ENCODE measurements at places on chromosomes 16 and 17. TPM values are rescaled to one million over a fixed set of nuclear protein-coding genes. Genes with fewer than 3 reads are reported as not detected.
A peak's percentile ranks its signal among the peaks of the same experiment; 100 is the strongest.

- H3K4me3 ChIP-seq: no peak overlapping the region
- H3K36me3 ChIP-seq: peaks cover 37% of the 10 kb centered on the region
- DNase-seq: no peak
- peak overlapping the region; percentile 73 for H3K27ac ChIP-seq
These were observed 33.5 kb downstream of the BANP start for GRCh38 chr16:87984632-87985267.

GRCh38 chr16:88956546-88957432 is 20.2 kb downstream of the CBFA2T3 start:
- peak; percentile 19 for DNase-seq
- H3K36me3 ChIP-seq: no peaks in the 10 kb centered on the region
- no peak overlapping the region for H3K4me3 ChIP-seq
- H3K27me3 ChIP-seq: peaks cover 21% of the 10 kb centered on the region
- H3K27ac ChIP-seq: no peak overlapping the region

GJC1 gene
- total RNA-seq: 1.9 TPM

- no peaks in the 10 kb centered on the region for H3K36me3 ChIP-seq
- no peaks in the 10 kb centered on the region for H3K4me1 ChIP-seq
- H3K27me3 ChIP-seq: no peaks in the 10 kb centered on the region
- no peak overlapping the region for H3K4me3 ChIP-seq
These were observed 287.6 kb upstream of the GOT2 start for GRCh38 chr16:59021751-59022150.

DNA sequence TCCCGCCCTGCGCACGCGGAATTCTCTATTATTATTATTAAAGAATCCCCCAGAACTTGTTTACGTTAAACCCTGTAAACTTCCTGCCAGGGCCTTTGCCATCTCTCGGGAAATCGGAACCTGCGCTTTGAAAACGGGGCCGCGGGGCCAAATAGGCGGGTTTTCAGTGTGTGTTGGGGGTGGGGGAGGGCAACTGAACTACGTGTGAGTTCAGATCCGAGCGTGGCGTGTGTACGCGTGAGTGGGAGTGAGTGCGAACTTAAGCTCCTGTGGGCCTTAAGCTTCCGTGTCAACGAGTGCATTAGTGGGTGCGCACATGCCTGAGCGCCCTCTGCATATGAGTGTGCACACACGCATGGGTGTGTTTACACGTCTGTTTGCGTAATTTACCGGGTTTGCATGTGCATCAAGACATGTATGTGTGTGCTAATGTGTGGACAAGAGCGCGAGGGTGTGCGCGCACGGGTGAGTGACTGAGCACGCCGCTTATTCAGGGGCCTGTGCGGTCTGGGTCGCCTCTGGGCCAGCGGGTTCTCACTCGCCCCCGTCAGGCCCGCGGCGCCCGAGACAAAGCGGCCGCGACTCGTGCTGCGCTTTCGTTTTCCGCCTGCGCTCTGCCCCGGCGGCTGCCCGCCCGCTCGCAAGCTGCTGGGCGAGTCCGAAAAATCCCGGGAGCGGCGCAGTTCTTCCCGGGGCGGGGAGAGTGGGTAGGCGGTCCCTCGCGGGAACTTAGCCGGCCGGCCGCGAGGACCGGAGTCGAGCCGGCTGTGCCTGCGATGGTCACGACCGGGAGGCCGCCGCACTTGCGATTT is 1.2 kb upstream of the FOXF1 start:
- H3K27me3 ChIP-seq: peaks cover 64% of the 10 kb centered on the region
- H3K36me3 ChIP-seq: peaks cover 3% of the 10 kb centered on the region
- H3K27ac ChIP-seq: peak overlapping the region; percentile 56
- DNase-seq: no peak

DNA sequence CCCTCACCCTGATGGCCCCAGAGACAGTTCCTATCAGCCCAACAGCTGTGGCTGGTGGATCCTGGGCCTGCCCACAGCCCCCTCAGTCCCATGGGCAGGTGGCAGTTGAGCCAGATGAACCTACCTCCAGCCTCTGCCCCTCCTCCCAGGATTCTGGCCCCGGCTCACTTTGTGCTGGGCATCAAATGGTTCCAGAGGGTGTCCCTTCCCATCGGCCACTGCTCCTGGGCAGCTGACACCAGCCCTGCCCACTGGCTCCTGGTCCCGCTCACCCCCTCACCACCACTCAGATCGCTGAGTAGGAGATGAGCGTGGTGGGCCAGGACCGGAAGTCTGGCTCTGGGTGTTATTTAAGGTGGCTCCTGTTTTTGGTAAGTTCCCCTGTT is 2.0 kb downstream of the TTYH2 start:
- peaks cover 15% of the 10 kb centered on the region for H3K36me3 ChIP-seq
- H3K27ac ChIP-seq: no peak overlapping the region
- peak; percentile 34 for DNase-seq

DNA sequence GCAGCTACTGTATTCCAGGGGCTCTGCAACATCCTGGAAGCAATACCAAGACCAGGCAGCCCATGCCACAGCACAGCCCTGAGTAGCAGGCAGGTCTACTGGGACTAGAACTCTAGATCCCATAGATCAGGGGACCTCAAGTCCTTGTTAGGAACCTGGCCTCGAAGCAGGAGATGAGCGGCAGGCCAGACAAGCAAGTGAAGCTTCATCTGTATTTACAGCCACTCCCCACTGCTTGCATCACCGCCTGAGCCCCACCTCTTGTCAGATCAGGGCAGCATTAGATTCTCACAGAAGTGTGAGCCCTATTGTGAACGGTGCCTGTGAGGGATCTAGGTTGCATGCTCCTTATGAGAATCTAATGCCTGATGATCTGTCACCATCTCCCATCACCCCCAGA is 295.7 kb upstream of the TNRC6C start:
- H3K4me1 ChIP-seq: peaks cover 22% of the 10 kb centered on the region
- no peak for DNase-seq
- no peak overlapping the region for H3K4me3 ChIP-seq
- peaks cover 2% of the 10 kb centered on the region for H3K27me3 ChIP-seq
- peaks cover 5% of the 10 kb centered on the region for H3K36me3 ChIP-seq

GRCh38 chr16:72455743-72456659 is 284.0 kb upstream of the PMFBP1 start:
- H3K36me3 ChIP-seq: no peaks in the 10 kb centered on the region
- no peak for DNase-seq
- H3K27ac ChIP-seq: no peak overlapping the region
- no peak overlapping the region for H3K4me3 ChIP-seq
- no peaks in the 10 kb centered on the region for H3K27me3 ChIP-seq

RPH3AL gene
- 3.0 TPM for total RNA-seq

TAF15 gene
- total RNA-seq: 269 TPM

CACNG5 gene
- total RNA-seq: not detected

EMP2 gene
- total RNA-seq: not detected

DNA sequence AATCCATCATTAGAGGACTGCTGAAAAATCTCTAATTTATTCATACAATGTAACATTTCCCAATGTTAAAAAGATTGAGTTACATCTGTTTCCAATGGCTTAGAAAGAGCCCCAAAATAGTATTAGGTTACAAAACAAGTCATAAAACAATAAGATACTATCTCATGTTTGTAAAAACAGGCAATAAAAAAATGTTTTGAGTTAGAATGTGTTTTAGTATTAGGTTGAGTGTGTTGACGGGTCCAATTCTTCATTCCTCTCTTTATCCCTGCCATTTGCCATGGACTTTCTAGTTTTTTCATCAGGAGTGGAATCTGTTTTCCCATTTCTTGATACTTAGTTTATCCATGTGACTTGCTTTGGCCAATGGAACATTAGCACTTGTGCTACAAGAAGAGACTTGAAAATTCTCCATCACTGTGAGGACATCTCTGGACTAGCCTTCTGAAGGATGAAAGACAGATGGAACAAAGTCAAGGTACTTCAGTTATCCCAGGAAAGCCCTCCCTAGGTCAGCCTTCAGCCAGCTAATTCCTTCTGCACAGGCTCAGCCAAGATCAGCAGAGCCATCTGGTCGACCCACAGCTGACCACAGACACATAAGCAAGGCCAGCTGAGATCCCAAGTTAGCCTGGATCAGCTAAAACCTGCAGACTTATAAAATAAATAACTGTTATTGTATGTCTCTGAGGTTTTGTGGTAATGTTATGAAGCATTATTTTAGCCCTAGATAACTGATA is 83.3 kb downstream of the HS3ST3A1 start:
- no peak overlapping the region for H3K4me3 ChIP-seq
- H3K4me1 ChIP-seq: no peaks in the 10 kb centered on the region
- H3K27ac ChIP-seq: no peak overlapping the region
- H3K36me3 ChIP-seq: no peaks in the 10 kb centered on the region
- no peaks in the 10 kb centered on the region for H3K27me3 ChIP-seq

- no peaks in the 10 kb centered on the region for H3K4me1 ChIP-seq
- H3K27me3 ChIP-seq: no peaks in the 10 kb centered on the region
- H3K36me3 ChIP-seq: no peaks in the 10 kb centered on the region
- no peak overlapping the region for H3K27ac ChIP-seq
- no peak overlapping the region for H3K4me3 ChIP-seq
These were observed 172.5 kb downstream of the HS3ST3A1 start for GRCh38 chr17:13429201-13429600.

- H3K4me1 ChIP-seq: peaks cover 62% of the 10 kb centered on the region
- H3K4me3 ChIP-seq: no peak overlapping the region
- DNase-seq: no peak
- peaks cover 11% of the 10 kb centered on the region for H3K36me3 ChIP-seq
- peak overlapping the region; percentile 38 for H3K27ac ChIP-seq
These were observed 9.2 kb upstream of the CES4A start for GRCh38 chr16:66979011-66979717.

CCDC78 gene
- total RNA-seq: 4.2 TPM

GRCh38 chr16:2447920-2448583 is 11.9 kb upstream of the TEDC2 start:
- H3K4me1 ChIP-seq: no peaks in the 10 kb centered on the region
- no peak for DNase-seq
- H3K27ac ChIP-seq: no peak overlapping the region
- H3K27me3 ChIP-seq: no peaks in the 10 kb centered on the region
- no peak overlapping the region for H3K4me3 ChIP-seq

GRCh38 chr17:33125552-33125950 is 133.9 kb downstream of the SPACA3 start:
- no peaks in the 10 kb centered on the region for H3K36me3 ChIP-seq
- peaks cover 25% of the 10 kb centered on the region for H3K27me3 ChIP-seq
- no peak overlapping the region for H3K4me3 ChIP-seq
- no peaks in the 10 kb centered on the region for H3K4me1 ChIP-seq
- H3K27ac ChIP-seq: no peak overlapping the region

GP2 gene
- total RNA-seq: not detected

ABCC12 gene
- total RNA-seq: not detected

KRTAP4-1 gene
- not detected for total RNA-seq

- no peak overlapping the region for H3K27ac ChIP-seq
- H3K4me1 ChIP-seq: peaks cover 5% of the 10 kb centered on the region
- H3K27me3 ChIP-seq: no peaks in the 10 kb centered on the region
- H3K36me3 ChIP-seq: peaks cover 20% of the 10 kb centered on the region
These were observed 76.6 kb downstream of the ABCC6 start for GRCh38 chr16:16146380-16147315.

DNA sequence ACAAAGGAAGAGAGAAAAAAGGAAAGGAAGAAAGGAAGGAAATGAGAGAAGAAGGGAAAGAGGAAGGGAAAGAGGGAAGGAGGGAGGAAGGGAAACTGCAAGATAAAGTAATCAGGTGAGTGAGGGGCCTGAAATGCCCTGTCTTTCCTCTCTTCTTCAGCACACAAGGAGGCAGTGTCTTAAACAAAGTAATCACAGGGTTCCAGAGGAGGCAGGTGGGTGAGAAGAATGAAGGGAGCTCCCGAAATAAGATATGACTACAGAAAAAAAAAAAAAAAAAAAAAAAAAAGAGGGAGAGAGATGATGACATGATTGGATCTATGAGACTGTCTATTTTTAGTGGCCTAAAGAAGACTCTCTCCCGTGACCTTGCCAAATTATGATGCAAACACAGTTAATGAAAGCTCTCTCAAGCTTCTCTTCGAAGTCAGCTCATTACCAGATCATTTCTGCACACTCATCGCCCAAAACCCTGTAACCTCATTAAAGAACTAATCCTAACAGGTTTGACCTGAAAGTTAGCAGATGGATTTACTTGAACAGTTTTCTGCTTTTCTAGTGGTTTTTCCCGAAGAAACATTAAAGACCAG is 53.6 kb downstream of the CDH11 start:
- H3K4me3 ChIP-seq: no peak overlapping the region
- DNase-seq: no peak
- no peaks in the 10 kb centered on the region for H3K36me3 ChIP-seq
- H3K27me3 ChIP-seq: no peaks in the 10 kb centered on the region
- no peak overlapping the region for H3K27ac ChIP-seq

DNA sequence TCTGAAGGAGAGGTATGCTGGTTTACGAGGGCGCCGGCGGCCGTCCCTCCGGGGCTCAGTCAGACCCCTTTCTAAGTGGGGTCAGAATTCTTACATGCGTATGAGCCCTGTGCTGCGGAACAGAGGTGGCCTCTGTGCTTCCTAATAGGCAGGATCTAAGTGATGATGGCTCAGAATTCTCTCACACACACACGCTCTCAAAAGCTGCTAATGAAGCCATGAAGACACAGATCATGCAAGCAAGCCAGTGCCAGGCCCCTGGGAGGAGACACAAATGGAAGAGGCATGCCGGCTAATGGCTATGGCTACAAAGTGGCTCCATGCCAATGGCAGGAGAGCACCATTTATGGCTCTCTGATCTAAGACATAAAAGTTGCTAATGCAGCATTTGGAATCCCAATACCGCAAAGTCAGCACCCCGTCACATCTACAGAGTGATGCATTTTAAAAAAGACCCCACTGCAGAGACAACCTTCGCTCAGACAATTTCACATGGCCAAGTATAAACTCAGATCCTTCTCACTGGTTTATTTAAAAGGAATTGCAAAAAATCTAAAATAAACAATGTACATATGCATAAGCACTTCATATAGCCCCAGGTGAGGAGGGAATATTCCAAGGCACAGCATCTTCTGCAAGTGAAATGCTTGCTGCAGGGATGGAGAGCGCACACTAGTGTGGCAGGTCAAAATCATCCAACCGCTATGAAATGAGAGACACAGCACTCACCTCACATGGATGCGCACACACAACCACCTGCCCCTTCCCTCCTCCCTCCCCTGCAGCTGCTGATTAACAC is 24.5 kb downstream of the NPLOC4 start:
- no peak overlapping the region for H3K4me3 ChIP-seq
- H3K36me3 ChIP-seq: peaks cover 33% of the 10 kb centered on the region
- no peak overlapping the region for H3K27ac ChIP-seq
- H3K4me1 ChIP-seq: peaks cover 23% of the 10 kb centered on the region
- no peak for DNase-seq
- no peaks in the 10 kb centered on the region for H3K27me3 ChIP-seq

OTOA gene
- not detected for total RNA-seq

SMYD4 gene
- 14.5 TPM for total RNA-seq

GRCh38 chr17:5354886-5355415 is 64.5 kb downstream of the NUP88 start:
- DNase-seq: no peak
- H3K27me3 ChIP-seq: no peaks in the 10 kb centered on the region
- H3K27ac ChIP-seq: no peak overlapping the region
- no peaks in the 10 kb centered on the region for H3K4me1 ChIP-seq

GRCh38 chr17:4949321-4950074 is 1.2 kb upstream of the PFN1 start:
- H3K4me3 ChIP-seq: peak overlapping the region; percentile 90
- H3K27ac ChIP-seq: peak overlapping the region; percentile 95
- no peaks in the 10 kb centered on the region for H3K27me3 ChIP-seq
- DNase-seq: peak; percentile 85

SOX15 gene
- not detected for total RNA-seq

ITGAD gene
- not detected for total RNA-seq

KRTAP4-6 gene
- total RNA-seq: not detected

Data from activated CD4-positive, alpha-beta memory T cell treated with anti-CD3 and anti-CD28 coated beads for 36 hours (primary cell).